WTC11 (cell line): ENCODE measurements at places on chromosomes 7 and 10. TPM values are rescaled to one million over a fixed set of nuclear protein-coding genes. Genes with fewer than 3 reads are reported as not detected.

- H3K27me3 ChIP-seq, result no peaks in the 10 kb centered on the region
- H3K4me3 ChIP-seq, result no peak overlapping the region
- DNase-seq, result no peak
Observed at GRCh38 chr7:2358968-2359527, 4.4 kb downstream of the EIF3B start.

DNA sequence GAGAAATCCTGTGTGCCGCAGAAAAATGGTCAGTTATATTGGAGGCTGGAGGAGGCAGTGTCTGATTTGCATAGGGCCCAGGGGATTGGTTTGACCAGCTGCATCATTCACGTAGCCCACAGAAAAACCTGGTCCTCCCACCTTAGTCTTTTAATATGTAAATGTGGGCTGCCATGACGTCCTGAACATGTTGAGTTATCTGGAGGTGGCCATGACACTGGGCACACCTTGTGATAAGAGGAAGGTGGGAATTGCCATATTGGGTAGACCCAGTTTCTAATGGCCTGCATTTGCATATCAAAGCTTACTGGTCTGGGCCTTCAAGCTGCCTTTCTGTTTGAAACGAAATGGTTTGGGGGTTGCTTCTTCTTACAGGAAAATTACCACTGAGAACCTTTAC, 162.2 kb downstream of the AHR start:
- H3K27me3 ChIP-seq, result no peaks in the 10 kb centered on the region
- no peak overlapping the region for H3K27ac ChIP-seq
- H3K4me1 ChIP-seq, result peaks cover 33% of the 10 kb centered on the region
- peaks cover 44% of the 10 kb centered on the region for H3K36me3 ChIP-seq
- H3K4me3 ChIP-seq, result no peak overlapping the region
- DNase-seq, result no peak

DNA sequence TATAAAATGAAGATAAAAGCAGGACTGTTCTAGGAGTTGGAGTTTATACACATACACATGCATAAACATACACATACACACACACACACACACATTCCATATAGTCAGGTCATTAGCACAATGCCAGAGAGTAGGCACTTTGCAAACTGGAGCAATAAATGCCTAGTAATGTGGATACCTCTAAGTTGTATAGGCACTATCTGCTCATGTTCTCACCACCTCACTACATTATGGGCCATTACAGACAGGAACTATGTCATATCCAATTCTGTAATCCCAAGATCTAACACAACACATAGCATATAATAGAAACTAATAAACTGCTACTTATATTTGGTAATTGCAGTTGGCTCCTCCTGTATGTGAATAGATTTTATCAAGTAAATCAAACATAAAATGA, 115.6 kb downstream of the GRM8 start:
- H3K36me3 ChIP-seq, result no peaks in the 10 kb centered on the region
- no peak overlapping the region for H3K27ac ChIP-seq
- no peak overlapping the region for H3K4me3 ChIP-seq
- 0 out of 2 replicates have a peak, but pooled peaks cover 2% of the 10 kb centered on the region for H3K27me3 ChIP-seq

DNA sequence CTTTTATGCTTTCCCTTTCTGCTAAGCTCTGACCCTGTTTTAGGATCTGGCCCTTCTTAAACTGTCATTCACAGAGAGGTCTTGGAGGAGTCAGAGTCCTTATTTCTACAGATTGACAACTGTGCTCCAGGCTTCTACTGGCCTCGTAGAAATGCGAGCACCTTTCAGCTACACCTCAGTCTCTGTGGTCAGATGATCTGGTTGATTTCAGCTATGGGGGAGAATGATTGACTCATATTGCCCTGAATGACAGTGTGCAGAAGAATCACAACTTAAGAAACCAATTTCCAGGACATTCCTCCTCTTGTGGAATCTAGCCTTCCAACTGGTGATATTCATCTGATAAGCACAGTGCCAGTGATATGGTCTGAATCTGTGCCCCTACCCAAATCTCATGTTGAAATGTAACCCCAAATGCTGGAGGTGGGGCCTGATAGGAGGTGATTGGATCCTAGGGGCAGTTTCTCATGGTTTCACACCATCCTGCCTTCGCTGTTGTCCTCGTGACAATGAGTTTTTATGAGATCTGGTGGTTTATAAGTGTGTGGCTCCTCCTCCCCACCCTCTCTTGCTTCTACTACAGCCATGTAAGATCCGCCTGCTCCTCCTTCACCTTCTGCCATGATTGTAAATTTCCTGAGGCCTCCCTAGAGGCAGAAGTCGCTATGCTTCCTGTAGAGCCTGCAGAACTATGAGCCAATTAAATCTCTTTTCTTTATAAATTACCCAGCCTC, 14.0 kb upstream of the CYP3A7 start:
- H3K4me3 ChIP-seq, result no peak overlapping the region
- no peak for DNase-seq
- H3K27me3 ChIP-seq, result peaks cover 17% of the 10 kb centered on the region
- no peak overlapping the region for H3K27ac ChIP-seq

DNA sequence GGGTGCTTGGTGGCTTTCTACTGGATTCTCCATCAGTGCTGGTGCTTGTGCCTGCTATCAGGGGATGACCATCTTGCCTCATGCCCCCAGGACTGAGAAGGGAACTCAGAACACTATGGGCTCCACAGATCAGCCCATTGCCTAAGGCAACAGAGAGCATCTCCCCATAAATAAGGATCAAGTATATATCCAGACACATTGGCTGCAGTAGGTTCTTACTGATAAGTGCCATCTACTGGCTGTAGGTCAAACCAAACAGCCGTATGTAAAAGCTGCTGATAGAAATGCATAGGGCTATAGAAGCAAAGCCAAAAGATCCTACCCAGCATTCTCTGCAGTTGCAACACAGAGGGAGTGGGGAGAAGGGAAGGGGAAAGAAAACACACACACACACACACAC, 153.7 kb downstream of the CDK14 start:
- H3K27me3 ChIP-seq, result no peaks in the 10 kb centered on the region
- H3K36me3 ChIP-seq, result peaks cover 3% of the 10 kb centered on the region
- no peak for DNase-seq
- H3K27ac ChIP-seq, result peak overlapping the region; percentile 26; the same call in 1 of the 2 replicates
- no peak overlapping the region for H3K4me3 ChIP-seq

- H3K36me3 ChIP-seq, result no peaks in the 10 kb centered on the region
- H3K27me3 ChIP-seq, result peaks cover 2% of the 10 kb centered on the region
- no peak overlapping the region for H3K4me3 ChIP-seq
- H3K27ac ChIP-seq, result no peak overlapping the region
- DNase-seq, result no peak
Observed at GRCh38 chr10:43926371-43926770, 277.7 kb upstream of the ZNF32 start.

GRCh38 chr10:10644008-10644646, 373.5 kb upstream of the CELF2 start:
- DNase-seq, result no peak
- H3K4me3 ChIP-seq, result no peak overlapping the region
- no peak overlapping the region for H3K27ac ChIP-seq
- no peaks in the 10 kb centered on the region for H3K27me3 ChIP-seq

- peaks cover 6% of the 10 kb centered on the region for H3K27me3 ChIP-seq
- H3K4me1 ChIP-seq, result peaks cover 6% of the 10 kb centered on the region
- H3K36me3 ChIP-seq, result peaks cover 5% of the 10 kb centered on the region
- no peak overlapping the region for H3K4me3 ChIP-seq
- H3K27ac ChIP-seq, result no peak overlapping the region
Observed at GRCh38 chr10:7133278-7133677, 277.6 kb downstream of the SFMBT2 start.

- no peak overlapping the region for H3K4me3 ChIP-seq
- H3K36me3 ChIP-seq, result no peaks in the 10 kb centered on the region
- no peaks in the 10 kb centered on the region for H3K27me3 ChIP-seq
- peaks cover 10% of the 10 kb centered on the region for H3K4me1 ChIP-seq
- no peak for DNase-seq
- no peak overlapping the region for H3K27ac ChIP-seq
Observed at GRCh38 chr10:55750458-55750857, 610.6 kb downstream of the ZWINT start.

The TEX47 gene
- total RNA-seq, result not detected in 3 replicates

DNA sequence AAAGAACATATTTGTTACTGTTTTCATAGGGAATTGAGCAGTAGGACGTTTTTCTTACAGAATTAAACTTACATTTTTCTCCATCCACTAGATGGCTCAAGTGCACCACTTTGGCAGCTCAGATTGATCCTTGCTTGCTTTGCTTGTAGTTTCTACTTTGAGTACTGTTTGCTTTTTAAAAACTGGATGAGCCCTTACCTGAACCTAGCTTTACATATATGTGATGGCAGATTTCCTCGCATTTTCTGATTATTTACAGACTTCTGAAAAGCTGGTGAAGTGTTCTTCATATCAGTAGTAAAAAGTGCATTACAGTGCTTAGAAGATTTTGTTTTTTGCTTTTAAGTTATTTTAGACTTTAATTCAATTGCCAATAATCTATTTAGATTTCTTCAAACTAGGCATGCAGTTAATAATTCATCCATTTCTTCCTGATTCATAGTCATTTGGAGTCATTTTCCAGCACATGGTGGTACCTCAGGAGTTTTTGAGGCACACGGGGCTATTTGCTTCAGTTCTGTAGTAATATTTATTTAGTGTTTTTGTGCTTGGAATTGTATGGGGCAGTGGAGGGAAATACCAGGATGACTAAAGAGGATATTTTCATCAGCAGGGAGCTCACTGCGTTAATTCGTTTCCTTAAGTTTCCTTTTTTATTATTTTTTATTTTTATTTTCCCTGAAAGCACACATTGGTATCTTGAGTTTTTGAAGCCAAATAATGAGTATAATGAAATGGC, 57.3 kb downstream of the MAPK8 start:
- no peak for DNase-seq
- H3K4me3 ChIP-seq, result no peak overlapping the region
- no peaks in the 10 kb centered on the region for H3K36me3 ChIP-seq
- no peak overlapping the region for H3K27ac ChIP-seq
- H3K4me1 ChIP-seq, result peaks cover 17% of the 10 kb centered on the region

The FAM25C gene
- total RNA-seq, result not detected in 3 replicates

GRCh38 chr7:10604128-10604527, 369.5 kb upstream of the PHF14 start:
- no peak overlapping the region for H3K27ac ChIP-seq
- DNase-seq, result no peak
- H3K4me3 ChIP-seq, result no peak overlapping the region
- H3K27me3 ChIP-seq, result no peaks in the 10 kb centered on the region
- H3K36me3 ChIP-seq, result no peaks in the 10 kb centered on the region
- no peaks in the 10 kb centered on the region for H3K4me1 ChIP-seq

DNA sequence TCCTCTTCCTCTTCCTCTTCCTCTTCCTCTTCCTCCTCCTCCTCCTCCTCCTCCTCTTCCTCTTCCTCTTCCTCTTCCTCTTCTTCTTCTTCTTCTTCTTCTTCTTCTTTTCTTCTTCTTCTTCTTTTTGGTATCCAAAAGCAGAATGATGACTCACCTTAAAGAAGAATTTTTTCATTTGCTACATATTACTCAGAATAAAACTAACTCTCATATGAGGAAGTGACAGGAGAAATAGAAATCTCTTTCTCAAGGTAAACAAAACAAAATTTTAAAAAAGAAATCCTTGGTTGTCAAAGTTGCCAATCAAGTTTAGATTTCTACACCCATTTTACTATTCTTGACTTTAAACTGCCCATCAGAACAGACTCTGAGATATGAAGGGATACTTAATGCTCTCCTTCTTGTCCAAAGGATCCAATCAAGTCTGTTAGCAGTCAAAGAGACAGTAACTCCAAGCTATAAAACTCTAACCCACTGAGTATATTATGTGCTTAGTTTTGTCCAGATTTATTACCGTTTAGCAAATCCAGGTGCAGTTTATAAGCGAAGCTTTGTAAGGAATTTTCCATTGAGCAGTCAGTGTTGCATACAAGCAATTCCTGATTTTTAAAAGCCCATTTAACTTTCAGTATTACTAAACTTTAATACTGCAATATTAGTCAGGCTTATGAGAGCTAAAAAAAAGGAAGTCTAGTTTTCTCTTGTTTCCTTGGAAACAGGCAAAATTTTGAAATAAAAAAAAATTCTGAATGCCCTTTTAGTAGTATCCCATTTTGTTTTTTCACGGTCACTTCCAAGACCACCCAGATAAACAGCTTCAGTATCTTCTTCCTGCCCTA, 43.1 kb upstream of the SNX13 start:
- no peak for DNase-seq
- no peaks in the 10 kb centered on the region; the same call in 1 of the 2 replicates for H3K27me3 ChIP-seq
- H3K4me1 ChIP-seq, result no peaks in the 10 kb centered on the region
- H3K4me3 ChIP-seq, result no peak overlapping the region
- no peak overlapping the region for H3K27ac ChIP-seq

DNA sequence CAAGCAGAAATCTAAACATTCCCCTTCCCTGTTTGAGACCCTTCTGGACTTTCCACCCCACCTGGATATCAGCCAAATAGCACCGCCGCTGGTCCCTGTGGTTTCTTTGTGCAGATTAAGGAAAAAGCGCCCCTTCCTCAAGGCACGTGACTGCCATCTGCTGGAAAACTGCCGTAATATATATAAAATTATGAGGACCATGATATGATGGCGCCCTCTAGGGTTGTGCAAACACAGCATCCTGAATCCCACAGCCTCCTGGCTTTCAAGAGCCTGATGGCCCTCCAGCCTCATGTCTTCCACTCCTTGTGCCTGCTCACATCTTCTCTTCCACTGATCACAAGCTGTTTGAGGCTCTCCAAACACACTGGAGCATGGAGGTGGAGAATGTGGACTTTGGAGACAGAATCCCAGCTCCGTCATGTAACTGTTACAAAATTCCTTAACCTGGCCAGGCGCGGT, 121.3 kb downstream of the MYL10 start:
- H3K27ac ChIP-seq, result peak overlapping the region; percentile 18
- H3K27me3 ChIP-seq, result no peaks in the 10 kb centered on the region
- H3K4me3 ChIP-seq, result peak overlapping the region; percentile 24
- peak; percentile 74 for DNase-seq

DNA sequence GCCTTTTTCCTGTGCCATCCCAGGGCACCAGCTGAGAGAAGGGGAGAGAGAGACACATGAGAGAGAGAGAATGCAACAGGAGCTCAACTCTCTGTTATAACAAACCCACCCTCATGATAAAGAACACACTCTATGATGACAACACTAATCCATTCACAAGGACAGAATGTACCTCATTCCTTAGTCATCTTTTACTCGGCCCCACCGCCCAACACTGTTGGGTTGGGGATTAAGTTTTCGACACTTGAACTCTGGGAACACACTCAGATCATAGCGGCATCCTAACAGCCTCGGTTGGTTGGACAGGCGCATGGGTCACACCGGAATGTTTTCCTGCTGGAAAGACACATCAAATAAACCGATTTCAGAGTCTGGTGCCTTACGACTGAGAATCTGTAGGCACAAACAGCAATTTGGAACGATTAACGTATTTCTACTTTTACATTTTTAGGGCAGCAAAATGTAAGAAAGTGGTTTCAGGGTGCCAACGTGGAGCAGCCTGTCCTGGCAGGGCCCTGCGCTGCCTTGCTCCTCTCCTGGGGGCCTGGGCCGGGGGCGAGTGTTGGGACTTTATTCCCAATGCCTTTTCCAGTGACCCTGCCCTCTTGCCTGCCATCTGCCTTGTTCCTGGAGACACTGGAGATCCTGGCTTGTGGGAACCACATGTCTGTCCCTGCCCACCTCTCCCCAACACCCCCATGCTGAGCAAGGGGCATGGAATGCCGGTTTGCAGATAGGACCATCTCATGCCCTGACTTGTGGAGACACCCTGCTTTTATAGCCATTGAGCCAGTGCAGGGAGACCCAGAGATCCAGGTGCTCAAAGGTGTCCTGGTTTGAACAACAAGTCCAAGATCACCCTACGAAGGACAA, 287.0 kb downstream of the TCERG1L start:
- no peak overlapping the region for H3K4me3 ChIP-seq
- no peaks in the 10 kb centered on the region for H3K4me1 ChIP-seq
- peaks cover 16% of the 10 kb centered on the region for H3K27me3 ChIP-seq
- H3K36me3 ChIP-seq, result peaks cover 59% of the 10 kb centered on the region
- no peak overlapping the region for H3K27ac ChIP-seq
- DNase-seq, result no peak

The C1QL3 gene
- 1.7 to 2.6 TPM (median 2.2 TPM) in 3 replicates for total RNA-seq

The ADAM8 gene
- 7.2 to 9.5 TPM (median 7.2 TPM) in 3 replicates for total RNA-seq
